ENCODE measurements at places on chromosomes 12 and 14.

DNA sequence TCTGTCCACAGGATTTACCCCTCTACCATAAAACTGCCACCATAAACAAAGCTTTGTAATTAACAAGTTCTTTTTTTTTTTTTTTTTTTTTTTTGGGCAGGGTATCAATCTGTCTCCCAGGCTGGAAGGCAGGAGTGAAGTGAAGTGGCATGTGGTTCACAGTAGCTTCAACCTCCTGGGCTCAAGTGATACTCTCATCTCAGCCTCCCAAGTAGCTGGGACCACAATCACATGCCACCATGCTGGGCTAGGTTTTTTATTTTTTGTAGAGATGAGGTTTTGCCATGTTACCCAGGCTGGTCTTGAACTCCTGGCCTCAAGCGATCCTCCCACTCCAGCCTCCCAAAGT is 61.1 kb upstream of the NUDT4 start:
- DNase-seq, result no peak

GRCh38 chr12:132095520-132096409 is 48.4 kb downstream of the DDX51 start:
- no peak for DNase-seq

DNA sequence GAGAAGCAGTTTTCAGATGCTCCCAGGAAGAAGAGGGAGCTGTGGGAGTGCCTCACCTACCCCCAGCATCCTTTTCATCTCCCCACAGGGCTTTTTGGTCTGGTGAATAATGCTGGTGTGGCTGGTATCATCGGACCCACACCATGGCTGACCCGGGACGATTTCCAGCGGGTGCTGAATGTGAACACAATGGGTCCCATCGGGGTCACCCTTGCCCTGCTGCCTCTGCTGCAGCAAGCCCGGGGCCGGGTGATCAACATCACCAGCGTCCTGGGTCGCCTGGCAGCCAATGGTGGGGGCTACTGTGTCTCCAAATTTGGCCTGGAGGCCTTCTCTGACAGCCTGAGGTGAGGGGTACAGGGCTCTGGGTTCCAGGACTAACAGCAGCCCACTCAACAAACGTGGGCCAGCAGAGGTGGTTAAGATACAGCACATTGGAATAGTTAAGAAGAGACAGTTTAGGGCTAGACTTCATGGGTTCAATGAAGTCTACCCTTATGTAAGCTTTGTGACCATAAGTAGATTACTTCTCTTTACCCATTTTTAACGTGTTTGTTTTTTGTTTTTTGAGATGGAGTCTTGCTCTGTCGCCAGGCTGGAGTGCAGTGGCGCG is 1.5 kb downstream of the RDH5 start:
- no peak for DNase-seq

GRCh38 chr12:110245369-110245772 is 35.7 kb upstream of the ATP2A2 start:
- no peak for DNase-seq

- DNase-seq, result no peak
Observed at GRCh38 chr12:120726961-120727360, 1.3 kb downstream of the ACADS start.

GRCh38 chr12:9364224-9365176 is 156.3 kb upstream of the PZP start:
- DNase-seq, result peak; percentile 92

DNA sequence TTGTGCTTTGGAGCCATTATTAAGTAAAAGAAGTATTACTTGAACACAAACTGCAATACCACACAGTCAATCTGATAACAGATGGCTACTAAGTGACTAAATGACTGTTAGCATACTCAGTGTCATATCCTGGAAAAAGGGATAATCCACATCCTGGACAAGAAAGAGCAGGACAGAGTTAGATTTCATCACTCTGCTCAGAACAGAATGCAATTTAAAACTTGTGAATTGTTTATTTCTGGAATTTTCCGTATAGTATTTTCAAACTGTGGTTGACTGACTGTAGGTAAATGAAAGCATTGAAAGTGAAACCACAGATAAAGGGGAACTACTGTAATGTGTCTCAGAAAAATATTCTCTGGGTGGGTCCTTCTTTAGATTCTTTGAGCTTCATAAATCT is 458.8 kb downstream of the TMEM117 start:
- no peak for DNase-seq

GRCh38 chr14:101542391-101542790 is 18.9 kb upstream of the DIO3 start:
- DNase-seq, result no peak

- peak; percentile 91 for DNase-seq
Observed at GRCh38 chr14:51539571-51540037, 112.1 kb upstream of the FRMD6 start.

GRCh38 chr12:49674318-49674981 is 32.8 kb downstream of the FMNL3 start:
- no peak for DNase-seq

GRCh38 chr12:125299840-125300239 is 234.6 kb downstream of the AACS start:
- DNase-seq, result no peak

DNA sequence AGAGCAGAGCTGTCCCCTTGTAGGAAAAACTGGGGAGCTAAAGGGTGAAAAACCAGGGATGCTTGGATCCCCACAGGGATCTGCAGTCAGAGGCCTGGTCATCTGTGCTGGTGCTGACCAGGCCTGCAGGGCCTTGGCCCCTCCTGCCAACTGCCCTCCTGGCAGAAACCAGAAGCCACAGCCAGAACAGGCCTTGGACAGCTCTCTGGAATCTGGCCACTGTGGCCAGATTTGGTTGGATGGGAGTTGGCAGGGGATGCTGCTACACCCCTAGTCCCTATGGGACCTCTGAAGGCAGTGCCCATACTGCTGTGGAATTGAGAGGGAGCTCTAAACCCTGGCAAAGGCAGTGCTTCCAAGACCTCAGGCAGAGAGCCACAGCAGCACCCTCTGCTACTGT is 9.2 kb upstream of the GPX2 start:
- no peak for DNase-seq

GRCh38 chr14:105039458-105040205 is 18.7 kb upstream of the CDCA4 start:
- DNase-seq, result no peak

DNA sequence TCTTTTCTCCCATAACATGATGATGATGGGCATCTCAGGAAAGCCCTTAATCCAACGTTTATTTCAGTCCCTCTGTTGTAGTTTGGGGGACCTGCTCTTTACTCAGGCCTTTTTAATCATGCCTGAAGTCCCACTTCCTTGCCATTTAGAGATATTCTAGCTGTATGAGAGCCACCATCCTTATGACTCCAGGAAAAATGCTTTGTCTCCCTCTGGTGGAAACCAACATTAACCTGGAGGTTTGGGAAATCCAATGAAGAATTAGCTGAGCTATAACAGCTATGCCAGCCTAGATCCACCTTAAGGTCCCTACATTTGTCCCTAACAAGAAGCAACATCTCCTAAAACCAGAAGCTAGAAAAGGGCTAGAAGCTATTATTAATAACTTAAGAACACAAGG is 1399.1 kb downstream of the LRFN5 start:
- DNase-seq, result no peak

DNA sequence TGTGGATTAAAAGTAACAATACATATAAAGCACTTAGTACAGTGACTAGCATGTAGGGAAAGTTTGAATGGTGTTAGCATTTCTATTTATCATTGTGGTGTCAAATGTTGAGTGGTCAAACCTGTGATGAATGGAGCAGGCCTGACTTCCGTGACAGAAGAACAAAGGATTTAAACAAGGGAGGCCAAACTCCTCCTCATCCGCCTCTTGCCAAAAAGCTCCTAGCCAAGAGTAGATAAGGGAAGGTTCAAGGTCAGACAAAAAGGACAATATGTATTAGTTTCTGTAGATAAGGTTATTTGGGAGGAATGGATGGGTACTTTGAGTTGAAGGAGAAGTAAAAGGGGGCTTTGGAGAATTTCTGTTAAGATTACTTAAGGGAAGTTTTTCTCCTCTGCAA is 6.5 kb downstream of the RNASE7 start:
- no peak for DNase-seq

GRCh38 chr12:113638460-113638775 is 166.7 kb upstream of the LHX5 start:
- DNase-seq, result no peak

DNA sequence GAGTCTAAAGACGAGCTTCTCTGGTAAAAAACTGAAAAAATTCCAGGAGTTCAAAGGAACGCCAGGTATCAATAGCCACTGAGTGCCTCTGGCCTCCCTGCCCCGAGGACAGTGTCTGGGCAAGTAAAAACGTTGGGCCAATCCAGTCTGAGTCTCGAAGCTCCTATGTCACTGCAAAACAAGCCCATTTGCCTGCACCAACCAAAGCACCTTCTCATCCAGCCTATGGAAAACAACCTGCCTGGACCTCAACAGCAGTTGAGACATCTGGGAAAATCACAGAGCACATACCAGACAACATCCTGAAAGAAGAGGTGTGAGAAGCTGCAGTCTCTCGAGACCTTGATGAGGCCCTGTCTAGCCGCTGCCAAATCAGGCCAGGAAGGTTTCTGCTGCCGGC is 56.6 kb downstream of the RNF34 start:
- DNase-seq, result no peak

- DNase-seq, result no peak
Observed at GRCh38 chr12:106879612-106880011, 76.1 kb upstream of the TMEM263 start.

DNA sequence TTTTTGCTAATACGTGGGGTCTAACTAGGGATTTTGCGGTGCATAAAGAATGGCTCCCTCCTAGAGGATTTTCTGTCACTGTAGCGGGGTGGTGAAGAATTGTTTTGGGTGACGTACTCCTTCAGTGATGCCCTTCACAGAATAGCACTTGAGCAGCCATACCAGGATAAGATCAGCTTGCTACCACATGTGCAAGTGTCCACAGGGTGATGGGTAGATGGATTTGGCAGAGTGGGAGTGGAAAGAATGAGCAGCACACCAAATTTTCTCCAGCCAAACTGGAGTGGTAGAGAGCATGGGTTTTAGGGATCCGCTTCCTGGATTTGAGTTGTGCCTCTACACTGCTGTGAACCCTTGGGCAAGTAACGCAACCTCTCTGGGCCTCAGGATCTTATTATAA is 2.3 kb downstream of the TCP11L2 start:
- no peak for DNase-seq

GRCh38 chr12:67415473-67415872 is 146.3 kb downstream of the CAND1 start:
- DNase-seq, result no peak
